GM12878 (cell line): ENCODE measurements at places on chromosomes 1 and 21. TPM values are rescaled to one million over a fixed set of nuclear protein-coding genes. Genes with fewer than 3 reads are reported as not detected.
A peak's percentile ranks its signal among the peaks of the same experiment; 100 is the strongest.

- no peak overlapping the region for H3K4me3 ChIP-seq
- H3K27ac ChIP-seq: no peak overlapping the region
- DNase-seq: no peak
- no peaks in the 10 kb centered on the region for H3K4me1 ChIP-seq
- H3K27me3 ChIP-seq: no peaks in the 10 kb centered on the region
- H3K36me3 ChIP-seq: no peaks in the 10 kb centered on the region
Observed at GRCh38 chr21:20302084-20302483, 696.1 kb upstream of the NCAM2 start.

DNA sequence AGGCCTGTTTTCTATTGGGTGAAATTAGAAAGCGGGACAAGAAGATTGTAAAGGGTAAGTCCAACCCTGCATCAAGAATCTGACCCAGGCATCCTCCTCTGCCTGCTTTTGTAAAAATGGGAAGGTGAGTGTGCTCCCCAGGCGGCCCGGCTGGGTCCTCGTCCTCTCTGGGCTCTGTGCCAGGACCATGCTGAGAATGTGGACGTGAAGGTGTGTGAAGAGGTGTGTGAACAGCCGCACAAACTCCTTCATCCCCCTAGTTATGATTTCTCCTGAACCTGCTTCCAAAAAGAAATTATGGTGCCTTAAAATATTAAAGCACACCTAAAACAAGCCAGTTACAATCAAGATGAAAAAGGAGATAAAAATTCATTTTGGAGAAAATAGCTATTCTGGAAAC is 185.7 kb downstream of the IGSF21 start:
- H3K27ac ChIP-seq: no peak overlapping the region
- H3K4me3 ChIP-seq: no peak overlapping the region
- H3K27me3 ChIP-seq: 0 out of 2 replicates have a peak, but pooled peaks cover 2% of the 10 kb centered on the region
- peaks cover 2% of the 10 kb centered on the region; the same call in 1 of the 2 replicates for H3K4me1 ChIP-seq
- DNase-seq: no peak
- H3K36me3 ChIP-seq: no peaks in the 10 kb centered on the region

- H3K4me3 ChIP-seq: peak overlapping the region; percentile 70
- H3K4me1 ChIP-seq: peaks cover 50% of the 10 kb centered on the region
- H3K27ac ChIP-seq: peak overlapping the region; percentile 8; the same call in 1 of the 2 replicates
- DNase-seq: no peak
Observed at GRCh38 chr1:18955441-18956192, 859 bp downstream of the IFFO2 start.

The ECM1 gene
- total RNA-seq: 1.0 and 1.3 TPM in 2 replicates

The IGSF5 gene
- not detected in 2 replicates for total RNA-seq

- no peaks in the 10 kb centered on the region; the same call in 1 of the 2 replicates for H3K27me3 ChIP-seq
- no peak overlapping the region for H3K27ac ChIP-seq
- DNase-seq: no peak
- no peaks in the 10 kb centered on the region for H3K36me3 ChIP-seq
Observed at GRCh38 chr1:29465755-29466154, 229.4 kb downstream of the PTPRU start.

DNA sequence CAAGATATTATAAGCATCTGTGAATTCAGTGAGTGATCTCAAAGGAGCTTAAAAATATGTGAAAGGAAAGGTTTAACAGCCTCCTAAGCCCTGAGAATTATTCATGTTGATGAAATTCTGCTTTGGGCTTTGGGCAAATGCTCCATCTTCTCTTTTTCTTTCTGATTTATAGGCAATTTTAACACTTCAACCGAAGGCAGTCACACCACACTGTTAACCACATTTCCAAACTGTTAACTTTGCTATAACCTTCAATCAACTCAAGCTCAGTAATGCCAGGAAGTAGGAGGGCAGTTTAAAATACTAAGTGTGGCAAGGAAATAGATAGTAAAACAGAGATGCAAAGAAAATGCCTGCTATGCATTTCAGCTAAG is 54.4 kb upstream of the NEK7 start:
- no peak for DNase-seq
- H3K27me3 ChIP-seq: no peaks in the 10 kb centered on the region
- no peak overlapping the region for H3K27ac ChIP-seq
- no peaks in the 10 kb centered on the region for H3K36me3 ChIP-seq
- H3K4me1 ChIP-seq: no peaks in the 10 kb centered on the region

- no peak for DNase-seq
- H3K27me3 ChIP-seq: no peaks in the 10 kb centered on the region
- H3K4me1 ChIP-seq: peaks cover 39% of the 10 kb centered on the region
- H3K36me3 ChIP-seq: no peaks in the 10 kb centered on the region
- H3K4me3 ChIP-seq: no peak overlapping the region
Observed at GRCh38 chr1:206672844-206673758, 11.6 kb upstream of the MAPKAPK2 start.

DNA sequence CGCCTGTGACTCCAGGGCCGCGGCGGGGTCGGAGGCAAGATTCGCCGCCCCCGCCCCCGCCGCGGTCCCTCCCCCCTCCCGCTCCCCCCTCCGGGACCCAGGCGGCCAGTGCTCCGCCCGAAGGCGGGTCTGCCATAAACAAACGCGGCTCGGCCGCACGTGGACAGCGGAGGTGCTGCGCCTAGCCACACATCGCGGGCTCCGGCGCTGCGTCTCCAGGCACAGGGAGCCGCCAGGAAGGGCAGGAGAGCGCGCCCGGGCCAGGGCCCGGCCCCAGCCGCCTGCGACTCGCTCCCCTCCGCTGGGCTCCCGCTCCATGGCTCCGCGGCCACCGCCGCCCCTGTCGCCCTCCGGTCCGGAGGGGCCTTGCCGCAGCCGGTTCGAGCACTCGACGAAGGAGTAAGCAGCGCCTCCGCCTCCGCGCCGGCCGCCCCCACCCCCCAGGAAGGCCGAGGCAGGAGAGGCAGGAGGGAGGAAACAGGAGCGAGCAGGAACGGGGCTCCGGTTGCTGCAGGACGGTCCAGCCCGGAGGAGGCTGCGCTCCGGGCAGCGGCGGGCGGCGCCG is at the start of gene SIM2:
Gene SIM2 (plus strand): TSS at position 135 of the 565 bp plus-strand sequence. CDS start 632 bp downstream, outside the sequence.
- H3K27ac ChIP-seq: no peak within 1 kb of the TSS
- no peak for DNase-seq
- H3K4me3 ChIP-seq: no peak within 1 kb of the TSS
- no peaks in the 10 kb centered on the region for H3K4me1 ChIP-seq

The MFAP2 gene
- not detected in 2 replicates for total RNA-seq

- H3K4me1 ChIP-seq: no peaks in the 10 kb centered on the region
- H3K36me3 ChIP-seq: no peaks in the 10 kb centered on the region
- H3K27me3 ChIP-seq: peaks cover 19% of the 10 kb centered on the region
- no peak overlapping the region for H3K4me3 ChIP-seq
- DNase-seq: no peak
- H3K27ac ChIP-seq: no peak overlapping the region
Observed at GRCh38 chr1:158116311-158117167, 64.2 kb upstream of the CD1D start.

GRCh38 chr1:186420311-186420710 is 40.6 kb downstream of the PDC start:
- peaks cover 8% of the 10 kb centered on the region for H3K36me3 ChIP-seq
- DNase-seq: no peak
- H3K4me3 ChIP-seq: no peak overlapping the region
- peak overlapping the region; percentile 18; the same call in 1 of the 2 replicates for H3K27ac ChIP-seq
- H3K4me1 ChIP-seq: peaks cover 8% of the 10 kb centered on the region

DNA sequence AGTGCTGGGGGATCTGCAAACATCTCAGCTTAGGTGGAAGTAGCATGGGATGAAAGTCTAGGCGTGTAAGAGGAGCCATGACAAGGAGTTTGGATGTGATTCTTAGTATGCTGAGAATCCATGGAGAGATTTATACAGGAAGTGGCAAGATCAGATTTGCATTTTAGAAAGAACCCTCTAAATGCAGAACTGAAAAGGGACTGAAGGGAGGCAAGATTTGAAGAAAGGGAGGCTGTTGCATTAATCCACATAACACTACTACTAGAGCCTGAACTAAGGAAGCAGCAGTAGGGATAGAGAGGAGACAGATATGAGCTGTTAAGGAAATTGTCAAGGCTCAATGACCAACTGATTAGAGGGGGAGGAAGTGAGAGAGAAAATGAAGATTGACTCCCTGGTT is 9.8 kb downstream of the C1orf74 start:
- peaks cover 42% of the 10 kb centered on the region for H3K4me1 ChIP-seq
- peaks cover 16% of the 10 kb centered on the region; the same call in 1 of the 2 replicates for H3K36me3 ChIP-seq
